ENCODE measurements at places on chromosomes 13 and 19.

DNA sequence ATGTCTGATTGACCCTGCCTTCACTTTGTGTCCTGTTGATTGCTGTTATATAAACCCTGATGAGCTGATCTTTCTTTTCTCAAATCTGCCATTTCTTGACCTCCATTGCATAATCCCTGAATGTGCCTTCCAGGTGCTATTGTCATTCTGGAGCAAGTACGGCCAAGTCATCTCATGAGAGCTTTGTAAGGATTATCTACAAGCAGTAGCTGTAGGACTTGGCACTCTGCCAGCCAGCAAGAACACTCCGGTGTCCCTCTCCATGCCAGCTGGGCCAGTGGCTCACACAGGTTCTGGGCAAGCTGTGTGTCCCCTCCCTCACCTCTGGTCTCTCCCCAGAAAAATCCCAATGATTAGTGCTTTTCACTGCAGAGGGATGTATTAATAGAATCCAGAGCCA is 348.1 kb downstream of the FOXO1 start:
- DNase-seq: peak; percentile 61

GRCh38 chr13:49113526-49114286 is 106.4 kb upstream of the MLNR start:
- DNase-seq: no peak

DNA sequence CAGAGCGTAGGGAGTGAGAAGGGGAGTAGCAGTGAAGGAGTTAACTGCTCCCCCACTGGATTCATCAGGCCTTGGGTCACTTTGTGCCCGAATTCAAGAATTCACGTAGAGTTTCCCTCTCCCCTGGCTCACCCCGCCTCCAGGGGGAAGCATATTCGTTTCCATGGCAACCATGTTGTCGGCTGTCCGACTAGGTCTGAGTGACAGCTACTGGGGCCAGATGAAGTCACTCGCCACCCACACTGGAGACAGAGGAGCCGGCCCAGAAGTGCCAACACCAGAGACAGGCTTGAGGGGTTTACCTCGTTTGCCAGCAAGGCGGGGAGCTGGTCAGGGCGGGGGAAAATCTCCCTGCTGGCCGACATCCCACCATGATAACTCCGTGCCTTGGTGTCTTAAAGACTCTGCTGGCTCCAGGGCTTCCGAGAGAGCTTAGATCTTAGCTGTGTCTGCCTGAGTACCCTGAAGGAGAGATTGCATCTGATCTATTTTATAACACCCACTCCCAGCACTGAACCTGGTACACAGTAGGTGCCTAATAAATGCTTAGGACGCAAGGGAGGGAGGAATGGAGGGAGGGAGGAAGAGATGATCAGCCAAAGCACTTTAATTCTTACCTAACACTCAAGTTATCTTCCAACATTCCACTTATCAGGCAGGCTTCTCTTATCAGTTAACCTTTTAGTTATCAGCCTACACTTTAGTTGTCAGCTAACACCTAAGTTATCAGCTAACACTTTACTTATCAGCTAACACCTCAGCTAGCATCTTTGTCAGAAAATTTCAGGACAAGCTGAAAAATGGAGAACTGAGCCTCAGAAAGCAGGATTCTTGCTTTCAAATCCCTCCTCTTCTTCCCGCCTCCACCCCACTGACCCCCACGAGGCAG is 57.2 kb upstream of the ZNRF4 start:
- no peak for DNase-seq

DNA sequence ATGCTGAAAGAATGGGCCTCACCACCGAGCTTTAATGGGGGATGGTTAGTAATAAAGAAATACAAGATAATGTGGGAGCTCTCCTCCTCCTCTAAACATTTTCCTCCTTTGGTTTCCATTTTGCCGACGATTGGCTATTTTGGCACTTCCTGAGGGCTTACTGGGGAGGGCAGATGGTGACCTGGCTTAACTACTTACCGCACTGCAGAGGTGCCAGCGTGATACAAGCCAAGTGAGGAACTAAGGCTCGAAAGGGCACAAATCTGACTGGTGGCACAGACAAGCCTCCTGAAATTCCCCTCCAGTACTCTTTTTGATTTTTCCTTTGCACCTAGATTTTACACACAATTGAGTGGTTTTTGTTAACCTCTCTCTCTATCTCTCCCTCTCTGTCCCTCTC is 53.3 kb upstream of the RAP2A start:
- DNase-seq: no peak

DNA sequence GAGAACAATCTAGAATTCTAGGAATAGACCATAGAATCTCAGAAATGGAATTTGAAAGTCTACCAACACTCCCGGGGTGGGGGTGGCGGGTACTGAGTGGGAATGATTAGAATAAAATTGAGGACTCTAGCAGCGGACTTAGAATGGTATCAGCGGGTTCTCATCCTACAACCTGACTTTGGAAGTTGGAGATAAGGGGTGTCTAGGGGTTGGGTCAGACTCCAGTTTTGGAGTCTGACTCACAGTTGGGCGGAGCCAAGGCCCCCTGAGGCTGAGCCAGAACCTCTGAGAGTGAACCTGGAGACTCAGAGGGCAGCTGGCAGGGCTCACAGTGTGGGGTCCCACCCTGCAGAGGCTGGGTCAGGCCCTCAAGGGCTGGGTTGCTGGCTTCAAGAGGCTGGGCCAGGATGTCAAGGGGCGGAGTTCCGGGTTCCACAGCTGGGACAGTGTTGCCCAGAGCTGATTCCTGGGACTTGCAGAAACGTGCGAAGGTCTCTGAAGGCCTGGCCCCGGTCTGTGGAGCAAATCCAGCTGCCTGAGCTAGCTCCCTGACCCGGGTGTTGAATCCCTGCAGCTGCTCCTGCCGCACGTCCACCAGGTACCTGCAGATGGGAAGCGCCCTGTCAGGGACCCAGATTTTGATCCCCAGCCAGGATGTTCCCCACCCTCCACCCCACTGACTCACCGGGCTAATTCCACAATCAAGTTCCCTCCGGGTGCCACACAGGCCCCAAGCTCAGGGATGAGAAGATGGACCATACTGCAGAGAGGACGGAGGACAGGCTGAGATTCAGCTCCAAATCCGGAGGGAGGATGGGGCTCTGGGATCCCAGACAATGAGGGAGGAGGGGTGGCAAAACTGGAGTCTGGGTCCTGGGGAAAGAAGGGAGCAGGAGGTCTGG is 1.6 kb upstream of the TNNI3 start:
- no peak for DNase-seq

- no peak for DNase-seq
These were observed 41.4 kb downstream of the SUCLA2 start for GRCh38 chr13:47959468-47960247.

- DNase-seq: peak; percentile 67
These were observed 1.1 kb downstream of the FOXO1 start for GRCh38 chr13:40665126-40666044.

- DNase-seq: peak; percentile 98
These were observed 4.1 kb upstream of the EML2 start for GRCh38 chr19:45643024-45643926.

- DNase-seq: peak; percentile 59
These were observed 8.2 kb downstream of the RASGRP4 start for GRCh38 chr19:38417544-38418506.

DNA sequence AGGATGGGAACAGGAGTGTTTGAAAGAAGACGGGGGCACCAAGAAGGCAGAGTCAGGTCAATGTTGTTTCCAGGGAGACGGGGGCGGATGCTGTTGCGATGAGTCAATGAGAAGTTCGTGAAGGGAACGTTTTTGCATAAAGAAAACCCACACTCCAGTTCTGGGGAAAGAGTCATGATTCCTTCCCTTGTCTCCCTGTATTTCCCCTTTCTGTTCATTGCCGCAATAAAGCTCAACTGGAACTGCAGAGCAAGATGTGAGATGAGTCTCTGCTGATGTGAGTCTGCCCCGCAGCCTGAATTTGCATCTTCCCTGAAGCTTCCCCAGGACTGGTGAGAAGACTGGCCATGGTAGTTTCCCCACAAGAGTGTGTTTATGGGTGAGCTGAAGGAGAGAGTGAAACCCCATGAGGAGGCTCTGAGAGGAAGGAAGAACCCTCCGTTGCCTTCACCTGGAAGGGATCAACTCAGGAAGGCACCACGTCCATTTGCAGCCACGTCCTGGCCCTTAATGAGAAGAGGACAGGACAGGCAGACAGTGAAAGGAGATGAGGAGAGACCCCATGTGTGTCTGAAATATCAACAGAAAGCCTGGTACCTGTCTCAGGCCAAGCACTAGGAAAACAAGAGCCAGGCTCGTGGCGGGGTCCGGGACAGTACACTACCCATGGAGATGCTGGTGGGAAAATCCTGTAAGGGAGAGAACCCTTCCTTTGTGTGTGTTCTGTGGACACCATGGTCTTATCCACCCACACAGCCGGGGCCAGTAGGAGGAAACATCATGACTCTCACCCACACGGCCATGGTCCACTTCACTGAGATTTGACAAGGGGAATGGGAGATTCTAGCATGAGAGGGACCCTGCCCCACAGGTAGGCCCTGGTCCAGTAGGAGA is 13.7 kb downstream of the LILRA1 start:
- no peak for DNase-seq

- no peak for DNase-seq
These were observed 255.1 kb upstream of the SOX21 start for GRCh38 chr13:94967183-94968039.

DNA sequence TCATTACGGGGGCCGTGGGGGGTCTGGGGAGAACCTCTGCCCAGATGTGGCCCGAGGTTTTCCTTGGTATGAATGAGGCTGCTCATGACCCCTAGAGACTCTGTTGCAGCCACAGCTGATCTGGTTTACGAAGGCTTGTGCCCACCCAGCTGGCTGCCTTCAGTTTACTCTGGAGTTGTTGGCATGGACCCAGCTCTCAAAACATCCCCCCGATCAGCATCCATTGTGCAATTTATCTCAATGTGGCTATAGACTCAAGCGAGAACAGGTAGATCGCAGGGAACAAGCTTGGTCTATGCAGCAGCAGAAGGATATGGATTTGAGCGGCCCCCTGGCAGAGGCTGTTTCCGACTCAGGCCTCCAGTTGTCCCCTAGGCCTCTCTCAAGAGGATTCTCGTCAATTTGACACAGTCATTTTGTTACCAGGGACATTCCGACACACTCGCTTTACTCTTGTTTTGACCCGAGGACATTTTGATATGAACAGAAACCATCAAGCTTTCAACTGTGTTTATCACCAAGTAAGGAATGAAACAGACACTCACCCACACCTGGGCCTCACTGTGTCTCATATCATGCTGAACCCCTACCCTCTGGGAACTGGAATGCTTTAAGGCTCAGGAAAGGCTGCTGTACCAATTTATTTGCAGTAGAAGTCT is 161.5 kb downstream of the KATNAL1 start:
- DNase-seq: no peak

GRCh38 chr19:56145698-56146097 is 4.6 kb downstream of the ZNF444 start:
- no peak for DNase-seq

DNA sequence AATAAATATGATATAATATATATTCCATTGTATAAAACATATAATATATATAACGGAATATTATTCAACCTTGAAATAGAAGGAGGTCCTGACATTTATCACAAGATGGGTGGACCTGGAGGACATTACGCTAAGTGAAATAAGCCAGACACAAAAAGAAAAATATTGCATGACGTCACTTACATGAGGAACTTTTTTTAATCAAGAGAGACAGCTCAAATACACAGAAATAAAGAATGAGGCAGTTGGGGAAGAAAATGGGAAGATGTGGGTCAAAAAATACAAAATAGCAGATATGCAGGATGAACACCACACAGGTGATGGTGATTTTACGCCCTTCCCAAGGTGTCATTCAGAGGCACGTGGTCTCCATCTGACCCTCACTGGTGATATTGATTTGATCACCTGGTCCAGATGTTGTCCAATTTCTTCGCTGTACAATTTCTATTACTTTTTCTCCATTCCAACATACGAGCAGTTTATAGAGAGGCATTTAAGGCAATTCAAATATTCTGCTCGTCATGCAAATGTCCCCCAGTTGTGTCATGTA is 513 bp upstream of the ZNF317 start:
- no peak for DNase-seq
